WTC11 (cell line): ENCODE measurements at places on chromosomes 2 and 18.

DNA sequence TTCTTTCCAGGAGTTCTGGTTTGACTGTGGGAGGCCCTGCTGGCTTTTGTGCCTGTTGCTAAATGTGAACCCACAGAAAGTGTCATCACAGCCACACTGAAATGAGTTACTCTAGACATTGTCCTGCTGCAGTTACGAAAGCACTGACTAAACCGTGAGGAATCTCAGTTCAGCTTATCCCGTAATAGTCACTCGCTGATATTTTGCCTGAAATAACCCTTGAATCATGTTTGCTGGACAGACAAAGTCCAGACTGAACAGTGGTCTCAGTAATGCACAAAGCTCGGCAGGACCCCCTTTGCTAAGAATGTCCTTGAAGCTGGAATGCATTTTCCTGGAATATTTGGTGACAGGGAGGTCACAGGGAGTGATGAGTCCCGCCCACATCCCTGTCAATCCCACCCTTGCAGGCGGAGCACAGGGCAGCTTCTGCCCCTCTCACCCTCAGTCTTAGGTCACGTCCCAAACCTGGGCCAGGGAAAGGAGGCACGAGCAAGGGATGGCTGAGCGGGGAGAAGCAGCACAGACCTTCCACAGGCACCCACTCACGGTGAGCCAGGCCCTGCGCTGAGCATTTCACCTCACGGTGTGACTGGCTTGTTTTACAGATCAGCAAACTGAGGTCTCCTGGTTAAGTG is 53.4 kb downstream of the ADI1 start:
- no peak for DNase-seq

GRCh38 chr18:8999872-9000271 is 102.6 kb upstream of the NDUFV2 start:
- DNase-seq: no peak

GRCh38 chr2:219997341-219997851 is 370.0 kb downstream of the SLC4A3 start:
- DNase-seq: peak; percentile 85

GRCh38 chr2:116269040-116269439 is 1545.5 kb upstream of the DDX18 start:
- no peak for DNase-seq

GRCh38 chr2:29370581-29371125 is 255.4 kb downstream of the CLIP4 start:
- DNase-seq: no peak

DNA sequence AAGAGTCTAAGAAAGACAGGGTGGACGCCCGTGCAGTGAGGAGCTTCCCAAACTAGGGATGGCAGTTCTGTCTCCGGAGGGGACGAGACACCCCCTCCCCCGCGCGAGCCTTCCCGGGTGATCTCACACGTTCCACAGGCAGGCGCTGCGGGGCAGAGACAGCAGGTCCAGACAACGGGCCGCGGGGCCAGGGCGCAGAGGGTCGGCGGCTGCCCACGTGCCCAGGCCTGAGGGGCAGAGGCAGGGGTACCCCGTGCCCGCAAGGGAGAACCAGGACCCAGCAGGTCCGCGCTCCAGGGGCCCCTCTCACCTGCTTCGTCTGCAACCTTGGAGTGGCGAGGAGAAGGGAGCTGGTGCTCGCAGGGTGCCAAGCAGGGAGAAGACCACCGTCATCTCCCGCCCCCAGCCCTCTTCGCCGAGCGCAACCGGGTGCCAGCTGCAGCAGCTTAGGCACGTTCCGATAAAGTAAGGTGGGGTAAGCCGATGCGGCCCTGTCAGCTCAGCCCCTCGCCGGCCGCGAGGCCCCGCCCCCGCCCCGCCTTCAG is at the start of gene GPR155:
Gene GPR155 (minus strand): TSS at position 467 of the 545 bp plus-strand sequence. CDS start 5,073 bp downstream, outside the sequence.
- peak; percentile 35 for DNase-seq

DNA sequence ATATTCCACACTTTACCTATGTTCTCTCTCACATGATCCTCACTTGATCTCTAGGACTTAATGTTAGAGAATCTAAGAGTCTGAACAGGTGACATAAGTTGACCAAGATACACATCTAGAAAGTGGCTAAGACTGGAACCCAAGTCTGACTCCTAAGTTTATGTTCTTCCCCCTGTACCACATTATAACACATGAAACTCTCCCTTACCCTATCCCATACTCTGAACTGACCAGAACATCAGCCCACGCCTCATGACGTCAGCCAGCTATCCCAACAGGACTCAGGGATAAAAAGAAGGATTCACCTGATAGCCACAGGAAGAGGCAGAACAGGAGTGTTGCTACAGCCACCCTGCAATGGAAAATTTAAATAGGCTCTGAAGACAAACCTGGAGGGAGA is 392.2 kb downstream of the ZEB2 start:
- DNase-seq: no peak

DNA sequence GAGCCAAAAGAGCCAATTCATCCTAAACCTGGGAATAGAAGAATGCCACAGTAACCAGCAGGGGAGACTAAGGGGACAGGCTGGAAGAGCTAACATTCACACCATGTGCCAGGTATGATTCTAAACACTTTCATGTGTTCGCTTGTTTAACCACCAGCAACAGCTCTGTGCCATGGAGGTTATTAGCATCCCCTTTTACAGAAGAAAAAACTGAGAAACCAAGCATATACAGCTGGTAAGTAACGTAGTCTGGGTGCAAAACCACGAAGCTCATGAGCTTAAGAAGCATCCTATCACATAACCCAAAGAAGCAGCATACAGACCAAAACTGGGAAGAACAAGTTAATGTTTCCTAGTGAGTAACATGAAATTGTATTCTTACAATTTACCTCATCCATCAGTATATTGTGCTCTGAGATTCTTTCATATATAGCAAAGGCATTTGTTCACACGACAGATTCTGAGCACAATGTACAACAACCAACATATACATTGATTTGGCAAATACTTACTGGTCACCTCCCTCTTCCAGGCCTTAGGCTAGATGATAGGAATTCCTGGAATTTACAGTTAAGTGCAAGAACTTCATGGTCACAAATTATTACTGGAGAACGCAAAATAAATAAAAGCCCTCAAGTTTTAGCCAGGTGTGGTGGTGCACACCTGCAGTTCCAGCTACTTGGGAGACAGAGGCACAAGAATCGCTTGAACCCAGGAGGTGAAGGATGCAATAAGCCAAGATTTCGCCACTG is 36.5 kb upstream of the HNRNPA3 start:
- no peak for DNase-seq

DNA sequence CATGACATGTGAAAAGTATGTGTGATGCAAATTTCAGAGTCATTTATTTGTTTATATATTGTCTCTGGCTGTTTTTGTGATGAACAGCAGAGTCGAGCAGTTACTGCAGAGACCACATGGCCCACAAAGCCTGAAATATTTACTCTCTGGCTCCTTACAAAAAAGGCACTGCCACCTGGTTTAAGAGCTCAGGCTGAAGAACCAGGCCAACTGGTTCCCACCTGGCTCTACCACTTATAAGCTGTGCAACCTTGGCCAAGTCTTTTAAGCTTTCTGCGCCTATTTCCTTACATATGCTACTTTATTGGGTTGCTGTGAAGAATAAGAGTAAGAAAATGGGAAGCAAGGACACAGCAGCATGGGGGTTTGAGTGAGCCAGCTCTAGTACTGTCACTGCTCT is 207.6 kb downstream of the L3MBTL4 start:
- no peak for DNase-seq

DNA sequence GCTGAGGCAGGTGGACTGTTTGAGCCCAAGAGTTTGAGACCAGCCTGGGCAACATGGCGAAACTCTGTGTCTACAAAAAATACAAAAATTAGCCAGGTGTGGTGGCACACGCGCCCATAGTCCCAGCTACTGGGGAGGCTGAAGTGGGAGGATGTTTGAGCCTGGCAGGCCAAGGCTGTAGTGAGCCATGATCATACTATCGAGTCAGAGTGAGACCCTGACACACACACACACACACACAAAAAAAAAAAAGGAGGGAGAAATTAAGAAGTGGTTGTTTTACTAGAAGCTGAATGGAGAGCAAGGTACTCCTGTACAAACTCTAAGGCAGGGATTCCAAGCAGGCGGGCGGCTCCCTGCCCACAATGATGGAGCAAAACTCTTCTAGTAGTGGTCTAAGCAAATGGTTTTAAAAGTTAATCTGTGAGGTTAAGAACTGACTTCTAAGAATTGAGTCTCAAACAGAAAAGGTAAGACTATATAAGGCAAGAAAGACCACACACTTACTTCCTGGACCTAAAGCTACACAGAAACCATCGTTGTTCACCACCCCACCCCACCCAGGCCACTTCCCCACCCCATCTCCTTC is 2.6 kb downstream of the ANKRD44 start:
- DNase-seq: no peak
